ENCODE measurements at places on chromosomes 1 and 21.

GRCh38 chr1:184919892-184920291 lies 54.4 kb downstream of the NIBAN1 start:
- DNase-seq = no peak

- DNase-seq = no peak
Measured at GRCh38 chr1:119766374-119766794, 2.3 kb downstream of the HMGCS2 start.

GRCh38 chr1:5611851-5612250 lies 380.4 kb downstream of the NPHP4 start:
- no peak for DNase-seq

DNA sequence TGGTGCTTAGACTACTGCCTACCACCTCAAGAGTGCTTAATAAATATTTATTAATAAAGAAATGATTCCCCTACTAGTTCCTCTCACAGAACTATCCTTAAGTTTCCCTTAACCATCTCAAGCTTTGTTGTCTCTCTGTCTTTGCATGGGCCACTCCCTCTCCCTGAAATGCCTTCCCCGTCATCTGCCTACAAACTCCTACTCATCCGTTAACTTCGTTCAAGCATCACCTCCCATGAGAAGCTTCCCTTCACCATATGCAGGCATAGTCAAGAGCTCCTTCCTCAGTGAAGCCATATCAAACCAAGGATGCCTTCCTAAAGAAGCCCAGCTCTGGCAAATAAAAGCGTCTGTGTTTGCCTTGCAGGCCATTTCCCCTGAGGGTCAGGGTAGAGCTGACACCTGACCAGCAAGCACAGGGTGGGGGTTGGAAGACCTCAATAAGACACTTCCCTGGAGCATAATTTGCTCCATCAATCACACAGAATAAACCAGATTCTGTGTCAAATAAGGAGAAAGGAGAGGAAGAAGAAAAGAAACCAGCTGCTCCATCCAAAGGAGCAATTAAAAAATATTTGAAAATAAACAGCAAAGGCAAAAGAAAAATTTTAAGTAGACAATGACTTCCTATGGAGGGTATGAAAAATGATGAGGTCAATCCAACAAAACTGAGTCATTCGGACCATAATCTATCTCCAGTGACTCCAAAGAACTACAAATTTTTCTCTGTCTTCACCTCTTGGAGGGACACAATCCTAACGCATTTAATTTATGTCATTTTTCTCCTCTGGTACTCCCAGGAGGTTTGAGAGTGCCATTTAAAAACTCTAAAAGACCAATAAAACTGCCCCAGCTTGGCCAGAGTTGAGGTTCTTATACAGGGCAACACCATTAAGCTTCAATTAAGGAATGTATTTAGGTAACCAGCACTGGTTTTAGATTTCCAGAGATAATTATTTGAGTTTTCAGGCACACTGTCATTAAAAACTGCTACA lies 303.6 kb downstream of the KCNH1 start:
- no peak for DNase-seq

GRCh38 chr1:10209590-10209904 lies 823 bp upstream of the KIF1B start:
- no peak for DNase-seq

DNA sequence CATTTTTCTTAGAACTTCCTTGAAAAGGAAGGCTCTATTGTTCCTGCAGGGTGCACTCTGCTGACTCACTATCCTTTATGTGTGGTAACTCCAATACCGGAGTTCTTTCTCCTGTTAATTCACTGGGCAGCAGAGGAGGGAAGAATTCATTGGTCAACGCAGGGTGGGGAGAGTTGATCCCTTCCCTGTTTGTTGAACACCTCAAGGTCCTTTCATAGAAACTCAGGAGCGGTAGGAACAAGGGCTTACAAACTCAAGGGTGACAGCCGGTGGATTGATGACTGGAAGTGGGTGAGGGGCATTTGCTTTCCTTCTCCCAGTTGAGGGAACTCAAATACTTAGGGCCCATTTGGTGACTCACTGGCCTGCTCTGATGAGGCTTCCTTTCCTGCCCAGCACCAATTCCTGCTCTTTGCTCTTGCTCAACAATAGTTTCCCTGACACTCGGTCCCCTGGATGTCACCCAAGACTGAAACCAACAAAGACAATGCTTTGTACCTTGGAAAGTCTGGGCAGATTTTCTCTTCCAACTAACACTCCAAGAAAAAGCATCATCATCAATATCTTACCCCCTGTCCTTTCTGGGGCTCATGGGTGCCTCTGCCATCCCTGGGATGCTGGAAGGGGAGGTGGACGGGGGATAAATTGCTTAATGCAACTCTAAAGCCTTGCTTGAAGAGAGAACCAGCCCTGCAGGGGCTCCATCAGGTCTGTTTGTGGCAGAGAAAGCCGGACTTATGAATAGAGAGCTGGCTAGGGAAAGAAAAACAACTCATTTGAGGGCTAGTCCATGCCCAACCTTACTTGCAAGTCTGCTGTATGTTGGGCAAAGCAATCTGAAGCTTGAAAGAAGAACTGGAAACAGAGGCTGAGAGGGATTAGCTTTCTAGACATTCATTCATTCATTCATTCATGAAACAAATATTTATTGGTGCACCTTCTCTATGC lies 9.3 kb downstream of the SLC26A9 start:
- DNase-seq = no peak

GRCh38 chr1:233473549-233474204 lies 140.2 kb upstream of the KCNK1 start:
- DNase-seq = no peak

Measured in cardiac septum (tissue), 1 donor.